ENCODE measurements at places on chromosomes 16 and 17.

GRCh38 chr17:76265624-76266243, 586 bp downstream of the UBALD2 start:
- no peak for DNase-seq

GRCh38 chr16:67685388-67686112, 18.9 kb downstream of the C16orf86 start:
- no peak for DNase-seq

GRCh38 chr16:64240586-64240985, 881.3 kb downstream of the CDH11 start:
- no peak for DNase-seq

GRCh38 chr17:31489295-31490018, 98.0 kb downstream of the RAB11FIP4 start:
- no peak for DNase-seq

DNA sequence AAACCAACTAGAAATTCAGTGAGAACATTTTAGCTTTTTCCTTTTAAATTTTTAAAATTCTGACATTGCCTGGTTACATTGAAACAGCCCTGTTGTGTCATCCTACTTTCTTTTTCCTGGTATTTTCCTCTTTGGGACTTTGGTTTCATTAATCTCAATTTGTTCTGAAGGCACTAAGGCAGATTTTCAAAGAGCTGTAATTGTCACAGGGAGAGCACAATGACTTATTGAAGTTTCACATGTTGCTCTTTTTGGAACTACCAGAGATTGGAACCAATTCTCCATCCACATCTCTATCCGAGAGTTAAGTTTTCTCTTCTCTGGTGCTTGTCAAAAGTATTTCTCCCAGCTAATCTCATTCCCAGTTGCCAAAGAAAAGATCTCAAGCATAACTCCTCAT, 144.7 kb upstream of the TBX2 start:
- no peak for DNase-seq

DNA sequence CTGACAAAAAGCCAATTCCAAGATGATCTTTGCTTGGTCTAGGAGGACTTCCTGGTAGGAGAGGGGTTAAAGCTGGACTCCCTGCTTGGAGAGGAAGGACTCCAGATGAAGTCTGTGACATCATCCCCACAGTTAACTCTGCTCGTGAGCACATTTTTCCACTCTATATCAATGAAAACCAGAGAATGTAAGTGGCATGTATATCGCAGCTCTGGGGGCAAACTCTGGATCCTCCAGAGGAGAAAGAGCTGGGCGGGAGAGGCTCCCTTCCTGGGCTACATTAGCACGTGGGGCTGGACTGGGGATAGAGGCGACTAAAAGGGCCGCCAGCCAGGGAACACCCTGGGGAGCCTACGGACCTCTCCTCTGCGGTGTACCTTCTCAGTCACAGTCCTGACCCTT, 34.1 kb downstream of the HIC1 start:
- DNase-seq, result no peak

GRCh38 chr17:4576729-4577322, 7.5 kb upstream of the SMTNL2 start:
- DNase-seq, result no peak

DNA sequence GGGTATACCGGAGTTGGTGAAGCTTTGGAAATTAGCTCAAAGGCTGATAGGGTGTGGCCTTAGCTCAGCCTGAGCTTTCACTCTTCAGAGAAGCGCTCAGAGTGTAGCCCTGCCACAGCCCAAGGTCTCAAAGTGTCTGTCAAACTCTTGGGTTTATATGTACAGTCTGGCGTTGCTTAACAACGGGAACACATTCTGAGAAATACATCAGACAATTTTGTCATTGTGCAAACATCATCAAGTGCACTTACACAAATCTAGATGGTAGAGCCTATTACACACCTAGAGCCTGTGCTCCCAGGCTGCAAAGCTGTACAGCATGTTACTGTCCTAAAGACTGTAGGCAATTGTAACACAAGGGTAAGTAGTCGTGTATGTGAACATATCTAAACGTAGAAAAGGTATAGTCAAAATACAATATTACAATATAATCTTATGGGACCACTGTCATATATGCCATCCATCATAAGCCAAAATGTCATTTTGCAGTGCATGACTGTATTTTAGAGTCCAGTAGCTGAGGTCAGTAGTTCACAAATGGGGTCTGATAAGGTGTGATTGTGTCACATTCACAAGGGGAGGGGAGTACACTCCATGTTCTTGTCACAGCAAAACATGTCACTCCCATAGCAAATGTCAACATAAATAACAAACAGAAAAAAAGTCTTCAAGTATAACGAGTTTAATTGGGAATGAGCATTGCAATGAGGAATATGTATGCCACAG, 20.6 kb downstream of the CHAD start:
- DNase-seq, result peak; percentile 45

GRCh38 chr16:50198802-50199403, 45.8 kb downstream of the TENT4B start:
- DNase-seq, result peak; percentile 23

- DNase-seq, result no peak
These were observed 10.0 kb upstream of the BHLHA9 start for GRCh38 chr17:1260086-1260769.

GRCh38 chr17:43515656-43516055, 30.5 kb downstream of the ETV4 start:
- DNase-seq, result no peak

Measured in NCI-H187 treated with DMSO at 0.1 percent for 48 hours (cell line).